ENCODE measurements at places on chromosomes 13 and 19.

DNA sequence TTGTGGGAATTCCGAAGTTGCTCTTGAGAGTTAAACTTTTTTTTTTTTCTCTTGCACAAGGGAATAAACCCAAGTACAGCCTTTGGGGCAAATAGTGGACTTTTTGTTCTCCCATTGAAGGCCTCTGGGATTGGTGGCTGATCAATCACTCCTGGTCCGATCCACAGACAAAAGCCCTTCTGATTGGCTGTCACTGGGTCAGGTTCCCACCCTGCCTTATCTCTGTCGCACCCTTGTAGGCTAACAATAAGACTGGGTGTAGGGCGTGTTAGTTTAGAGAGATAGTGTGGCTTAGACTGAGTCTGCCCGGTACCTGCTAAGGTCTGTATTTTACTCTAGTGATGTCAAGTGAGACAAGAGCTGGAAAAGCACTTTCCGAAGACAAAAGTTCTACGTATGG, 380.8 kb downstream of the NDFIP2 start:
- no peak for DNase-seq

GRCh38 chr13:78326633-78327032, 276.7 kb downstream of the POU4F1 start:
- no peak for DNase-seq

GRCh38 chr19:34838753-34839431, 65.9 kb upstream of the ZNF599 start:
- no peak for DNase-seq

- no peak for DNase-seq
Measured at GRCh38 chr19:5534787-5535586, 32.8 kb downstream of the TINCR start.

DNA sequence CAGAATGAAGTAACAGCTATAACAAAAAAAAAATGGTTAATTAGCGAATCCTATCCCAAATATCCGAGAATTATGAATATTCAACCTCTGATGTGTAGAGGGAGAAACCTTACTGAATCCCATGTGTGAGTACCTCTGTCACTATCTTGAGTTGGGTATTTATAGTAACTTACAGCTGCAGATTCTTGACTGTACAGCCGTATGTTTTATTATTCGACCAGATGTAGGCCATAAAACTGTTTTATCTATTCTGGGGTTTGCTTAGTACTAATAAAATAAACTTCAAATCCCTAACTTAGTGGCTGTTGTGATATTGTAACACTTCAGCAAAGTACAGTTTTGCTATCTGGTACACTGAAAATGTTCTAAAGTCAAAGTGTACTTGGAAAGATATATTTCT, 120.0 kb downstream of the EFNB2 start:
- DNase-seq: no peak

GRCh38 chr19:10416380-10417257, 3.7 kb upstream of the PDE4A start:
- peak; percentile 84 for DNase-seq

- no peak for DNase-seq
Measured at GRCh38 chr13:43686557-43686956, 100.2 kb downstream of the ENOX1 start.

DNA sequence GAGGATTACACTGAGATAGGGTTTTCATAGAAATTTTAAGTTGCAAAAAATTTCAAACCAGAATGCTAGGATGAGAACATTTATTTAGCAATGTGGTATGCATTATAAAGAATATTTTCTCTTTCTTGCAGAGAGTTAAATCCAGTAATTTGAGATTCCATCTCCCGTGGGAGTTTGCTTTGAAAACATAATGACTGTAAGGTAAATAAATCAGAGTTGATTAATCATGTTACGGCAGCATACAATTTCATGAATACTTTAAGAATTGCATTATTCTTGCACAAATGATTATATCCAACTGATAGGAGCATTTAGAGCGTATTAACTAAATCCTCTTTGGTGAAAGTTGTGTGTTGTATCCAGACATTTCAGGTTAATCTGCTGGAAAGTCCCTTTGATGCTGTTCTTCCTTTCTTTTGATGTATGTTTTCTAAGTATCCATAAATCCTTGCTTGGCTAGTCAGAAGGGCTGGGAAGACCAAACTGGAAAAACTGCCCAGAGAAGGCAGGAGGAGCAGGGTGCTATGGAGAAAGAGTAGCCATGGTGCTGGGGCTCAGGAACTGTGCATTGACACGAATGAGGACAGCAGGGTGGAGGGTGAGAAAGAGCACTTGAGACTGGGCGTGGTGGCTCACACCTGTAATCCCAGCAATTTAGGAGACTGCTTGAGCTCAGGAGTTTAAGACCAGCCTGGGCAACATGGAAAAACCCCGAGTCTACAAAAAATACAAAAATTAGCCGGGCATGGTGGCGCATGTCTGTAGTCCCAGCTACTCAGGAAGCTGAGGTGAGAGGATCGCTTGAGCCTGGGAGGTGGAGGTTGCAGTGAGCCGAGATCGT, 4.8 kb upstream of the GJA3 start:
- no peak for DNase-seq

Measured in cerebellar cortex (tissue), 1 donor.